ENCODE measurements at places on chromosomes 11 and 22.

- no peak for DNase-seq
Observed at GRCh38 chr11:106121570-106122320, 44.3 kb downstream of the AASDHPPT start.

DNA sequence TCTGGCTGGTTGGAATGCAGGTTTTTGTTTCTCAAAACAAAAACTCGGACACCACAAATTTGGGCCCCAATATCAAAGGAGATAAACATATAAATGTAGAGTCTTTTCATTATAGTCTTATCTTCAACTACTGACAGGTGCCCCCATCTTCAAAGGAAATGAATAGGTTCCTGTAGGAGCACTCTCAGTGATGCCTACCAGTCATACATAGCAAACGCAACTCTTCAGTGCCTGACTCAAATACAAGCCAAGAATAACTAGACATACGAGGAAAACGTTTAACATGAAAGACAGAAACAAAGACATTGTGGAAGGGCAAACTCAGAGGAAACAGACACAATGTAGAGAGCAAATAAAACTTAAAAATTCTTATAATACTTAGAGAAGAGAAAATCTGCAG is 13.9 kb downstream of the KDM4D start:
- no peak for DNase-seq

- DNase-seq, result no peak
Observed at GRCh38 chr22:21451545-21452520, 15.4 kb upstream of the TMEM191C start.

GRCh38 chr11:32385998-32386397 is 49.3 kb downstream of the WT1 start:
- DNase-seq, result no peak

DNA sequence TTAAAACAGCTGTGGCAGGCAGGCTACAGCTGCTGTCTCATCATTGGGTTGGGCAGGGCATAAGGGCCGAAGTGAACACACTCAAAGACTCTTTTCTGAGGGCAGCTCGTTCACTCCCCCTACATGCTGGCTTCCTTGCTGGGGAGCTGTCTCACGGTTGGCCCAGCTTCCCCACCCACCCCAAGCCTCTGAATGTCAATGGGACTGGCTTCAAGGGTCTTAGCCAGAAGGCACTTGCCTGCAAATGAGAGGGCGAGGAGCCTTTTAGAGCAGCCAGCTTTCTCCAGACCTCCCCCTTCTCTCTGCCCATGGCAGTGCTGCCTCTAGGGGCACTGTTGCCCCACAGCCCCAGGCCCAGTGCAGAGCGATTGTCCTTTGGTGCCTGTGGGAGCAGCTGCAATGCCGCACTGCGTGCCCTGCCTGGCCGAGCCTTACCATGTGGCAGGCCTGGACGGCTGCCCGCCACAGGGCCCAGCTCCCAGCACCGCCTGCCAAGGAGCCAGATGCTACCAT is 94.7 kb upstream of the RASSF10 start:
- no peak for DNase-seq

- no peak for DNase-seq
Observed at GRCh38 chr22:31104869-31105268, 2.5 kb downstream of the SELENOM start.

DNA sequence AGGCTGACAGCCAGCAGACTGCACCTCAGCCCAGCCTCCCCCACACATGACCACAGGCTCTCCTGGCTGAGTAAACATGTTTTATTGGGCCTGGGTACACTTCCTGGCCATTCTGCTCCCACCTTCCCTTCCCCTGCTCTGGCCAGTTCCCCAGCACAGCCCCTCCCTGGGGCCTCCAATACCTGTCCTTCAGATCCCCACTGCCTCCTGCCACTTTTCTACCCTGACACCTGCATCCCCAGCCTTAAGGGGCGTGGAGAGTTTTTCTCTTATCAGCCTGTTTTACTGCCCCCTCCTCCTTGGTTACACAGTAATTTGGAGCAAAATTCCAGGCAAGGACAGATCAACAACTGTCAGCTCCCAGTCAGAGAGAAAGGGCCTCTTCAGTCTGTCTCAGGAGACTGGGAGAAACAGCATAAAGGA is at the start of gene ISX:
ISX (plus strand) TSS at position 363 of the 423 bp plus-strand sequence. CDS start 930 bp downstream, outside the sequence.
- DNase-seq, result no peak

GRCh38 chr22:37425800-37426705 is 1.2 kb downstream of the ELFN2 start:
- DNase-seq, result no peak

GRCh38 chr11:47186076-47186699 is at the start of gene PACSIN3:
Gene PACSIN3, minus strand, starts transcription at chr11:47186434. Its CDS starts 3,707 bp downstream, at chr11:47182727.
- DNase-seq, result no peak

GRCh38 chr11:86660736-86661135 is 11.7 kb downstream of the ME3 start:
- DNase-seq, result no peak

DNA sequence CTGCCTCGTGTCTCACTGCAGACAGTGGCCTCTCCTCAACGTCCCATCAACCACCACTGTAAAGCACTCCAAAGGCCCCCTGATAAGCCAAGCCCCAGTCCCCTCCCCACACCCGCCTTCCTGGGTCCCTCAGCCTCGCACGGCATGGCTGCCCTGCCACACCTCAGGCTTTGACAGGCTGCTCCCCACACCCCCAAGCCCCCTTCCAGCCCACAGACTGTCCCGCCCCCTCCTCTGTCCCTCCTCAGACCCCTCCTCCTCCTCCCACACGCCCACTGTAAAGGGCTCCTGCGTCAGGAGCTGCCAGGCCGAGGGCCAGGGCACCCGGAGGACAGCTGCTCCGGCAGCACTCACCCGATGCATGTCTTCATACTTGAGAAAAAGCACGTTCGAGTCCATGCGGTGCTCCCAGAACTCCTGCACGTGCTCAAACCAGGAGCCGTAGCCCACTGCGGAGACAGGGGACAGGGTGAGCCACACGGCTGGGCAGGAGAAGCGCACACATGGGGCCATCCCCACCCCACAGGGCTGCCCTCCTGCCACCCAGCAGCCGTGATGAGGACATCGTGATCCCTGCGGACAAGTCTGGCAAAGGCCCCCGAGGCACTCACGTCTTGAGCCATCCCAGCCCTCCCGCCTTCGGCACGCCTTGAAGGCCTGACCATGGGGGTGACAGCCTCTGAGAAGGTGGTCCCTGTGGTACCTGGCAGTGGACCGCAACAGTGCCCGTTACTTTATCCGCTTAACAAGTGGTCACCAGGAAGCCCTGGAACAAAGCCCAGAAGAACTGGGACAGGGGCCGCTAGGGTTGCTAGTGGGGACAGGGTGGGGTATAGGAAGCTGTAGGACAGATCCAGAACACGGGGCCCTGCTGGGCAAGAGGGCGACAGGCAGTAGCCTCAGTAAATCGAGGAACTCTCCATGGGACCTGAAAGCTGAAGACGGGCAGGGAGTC is 21.5 kb upstream of the EFCAB6 start:
- no peak for DNase-seq

Data from GM12864 (cell line).